ENCODE measurements at places on chromosomes 1 and 21.
A peak's percentile ranks its signal among the peaks of the same experiment; 100 is the strongest.

DNA sequence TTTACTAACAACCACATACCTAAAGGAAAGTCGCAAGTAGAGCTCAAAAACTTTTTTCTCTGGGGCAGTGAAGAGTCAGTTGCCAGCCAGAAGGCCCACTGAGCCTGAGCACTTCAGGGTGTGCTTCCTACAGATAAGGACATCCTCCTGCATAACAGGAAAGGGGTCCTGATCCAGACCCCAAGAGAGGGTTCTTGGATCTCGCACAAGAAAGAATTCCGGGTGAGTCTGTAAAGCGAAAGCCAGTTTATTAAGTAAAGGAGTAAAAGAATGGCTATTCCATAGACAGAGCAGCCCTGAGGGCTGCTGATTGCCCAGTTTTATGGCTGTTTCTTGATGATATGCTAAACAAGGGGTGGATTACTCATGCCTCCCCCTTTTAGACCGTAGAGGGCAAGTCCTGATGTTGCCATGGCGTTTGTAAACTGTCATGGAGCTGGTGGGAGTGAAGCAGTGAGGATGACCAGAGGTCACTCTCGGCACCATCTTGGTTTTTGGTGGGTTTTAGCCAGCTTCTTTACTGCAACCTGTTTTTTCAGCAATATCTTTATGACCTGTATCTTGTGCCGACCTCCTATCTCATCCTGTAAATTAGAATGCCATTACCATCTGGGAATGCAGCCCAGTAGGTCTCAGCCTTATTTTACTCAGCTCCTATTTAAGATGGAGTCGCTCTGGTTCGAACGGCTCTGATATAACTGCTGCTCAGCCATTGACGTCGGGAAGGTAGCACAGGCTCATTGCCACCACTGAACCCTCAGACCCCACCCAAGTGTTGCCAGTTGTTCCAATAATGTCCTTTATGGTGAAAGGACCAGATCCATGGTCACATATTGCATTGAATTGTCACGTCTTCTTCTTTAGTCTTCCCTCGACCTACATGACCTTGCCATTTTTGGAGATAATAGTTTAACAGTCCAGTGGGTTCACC lies 96.6 kb upstream of the ERRFI1 start:
- DNase-seq: no peak

DNA sequence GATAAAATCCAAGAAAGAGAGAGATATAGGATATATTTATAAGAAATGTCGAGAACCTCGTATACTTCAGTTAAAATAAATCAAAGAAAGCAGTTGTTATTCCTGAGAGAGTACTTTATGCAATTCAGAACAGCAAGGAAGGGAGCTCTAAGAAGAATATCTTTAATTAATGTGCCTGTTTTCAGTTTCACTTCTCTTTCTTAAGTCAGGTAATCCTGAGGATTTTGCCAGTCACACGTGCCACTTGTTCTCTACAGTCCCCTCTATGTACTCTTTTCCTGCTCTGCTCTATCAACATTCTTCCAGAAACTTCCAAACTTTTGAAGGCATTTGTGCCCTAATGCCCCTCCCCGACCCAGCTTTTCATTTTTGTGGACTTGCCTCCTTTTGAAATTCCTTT lies 211.9 kb downstream of the AKT3 start:
- DNase-seq: no peak

GRCh38 chr1:94606471-94606870 lies 64.9 kb upstream of the F3 start:
- DNase-seq: no peak

- DNase-seq: no peak
Measured at GRCh38 chr1:31926252-31926651, 11.9 kb downstream of the PTP4A2 start.

DNA sequence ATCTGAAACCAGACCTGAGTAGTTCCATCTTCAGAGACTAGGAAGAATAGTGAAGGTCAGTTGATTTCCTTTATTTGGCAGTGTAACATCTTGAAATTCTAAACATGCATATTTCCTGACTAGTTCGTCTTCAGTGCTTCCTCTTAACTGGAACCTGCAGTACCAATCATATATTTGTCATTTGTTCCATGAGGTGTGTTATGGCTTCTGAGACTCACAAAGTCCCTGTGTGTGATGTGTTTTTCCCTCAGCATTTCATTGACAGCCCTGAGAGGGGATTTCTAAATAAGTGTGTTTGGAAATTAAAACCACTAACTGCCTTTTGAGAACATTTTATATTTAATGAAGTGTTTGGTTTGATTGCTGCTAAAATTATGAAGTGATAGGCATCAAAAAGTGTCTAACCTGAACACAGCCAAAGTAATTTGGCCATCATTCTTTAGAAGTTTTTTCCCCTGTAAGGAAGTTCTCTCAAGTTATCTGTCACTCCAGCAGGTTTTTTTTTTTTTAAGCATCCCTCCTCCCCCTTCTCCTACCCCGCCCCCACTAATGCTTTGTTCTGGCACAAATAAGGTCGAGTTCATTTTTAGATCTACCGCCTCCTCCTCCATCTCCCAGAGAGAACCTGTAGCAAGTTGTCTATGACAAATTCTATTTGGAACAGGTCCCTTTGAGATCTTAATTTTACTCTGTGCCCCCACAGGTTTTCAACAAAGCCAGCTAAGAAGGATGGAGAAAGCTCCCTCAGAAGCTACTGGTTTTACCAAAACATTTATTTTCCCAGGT lies 61.4 kb downstream of the TMEM200B start:
- DNase-seq: no peak

DNA sequence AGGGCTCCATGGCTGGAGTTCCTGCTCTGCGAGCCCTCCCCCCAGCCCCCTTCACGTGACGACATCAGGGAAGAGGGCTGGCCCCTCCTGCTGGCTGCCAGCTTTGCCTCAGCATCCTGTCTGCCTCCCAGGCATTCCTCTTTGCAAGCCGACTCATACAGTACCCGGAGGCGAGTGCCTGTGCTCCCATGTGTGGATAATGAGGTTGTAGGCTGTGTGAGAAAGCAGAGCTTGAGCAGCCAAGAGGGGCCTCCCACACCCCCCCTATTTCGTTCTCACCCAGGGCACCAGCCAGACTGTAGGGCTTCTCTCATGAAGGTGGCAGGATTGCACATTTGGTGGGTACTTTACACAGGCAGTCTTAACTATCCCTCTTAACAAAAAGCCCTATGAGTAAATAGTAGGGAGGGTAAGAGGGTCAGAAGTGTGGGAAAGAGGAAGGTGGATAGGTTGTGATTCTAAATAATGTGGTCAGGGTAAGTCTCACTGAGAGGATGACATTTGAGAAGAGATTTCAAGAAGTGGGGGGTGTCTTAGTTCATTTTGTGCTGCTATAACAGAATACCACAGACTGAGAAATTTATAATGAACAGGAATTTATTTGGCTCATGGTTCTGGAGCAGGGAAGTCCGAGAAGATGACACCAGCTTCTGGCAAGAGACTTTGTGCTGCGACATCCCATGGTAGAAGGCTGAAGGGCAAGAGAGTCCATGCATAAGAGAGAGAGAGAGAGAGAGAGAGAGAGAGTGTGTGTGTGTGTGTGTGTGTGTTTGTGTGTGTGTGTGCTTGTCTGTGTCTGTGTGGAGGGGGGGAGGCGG lies 113.5 kb downstream of the OMA1 start:
- DNase-seq: peak; percentile 70

DNA sequence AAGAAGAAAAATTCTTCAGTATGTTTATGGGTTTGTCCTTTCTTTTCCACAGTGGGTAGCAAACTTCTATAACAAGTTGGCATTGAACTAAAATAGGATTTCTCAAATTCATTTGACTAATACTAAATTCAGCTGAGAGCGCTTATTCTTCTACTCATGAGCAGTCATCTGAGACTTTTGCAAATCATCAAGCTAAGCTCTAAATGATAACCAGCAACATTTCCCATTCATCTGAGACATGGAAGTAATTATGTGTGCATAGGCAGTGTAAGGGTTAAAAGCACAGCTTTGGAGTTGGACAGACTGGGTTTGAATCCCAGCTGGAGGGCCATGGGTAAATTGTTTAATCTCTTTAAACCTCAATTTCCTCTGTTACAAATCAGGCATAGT lies 18.3 kb upstream of the CNR2 start:
- no peak for DNase-seq

GRCh38 chr1:22418933-22419382 lies 32.7 kb upstream of the ZBTB40 start:
- DNase-seq: no peak

GRCh38 chr1:64745986-64746940 lies 1.4 kb downstream of the RAVER2 start:
- no peak for DNase-seq

- peak; percentile 66 for DNase-seq
Measured at GRCh38 chr1:113783254-113784103, 24.2 kb upstream of the PHTF1 start.

DNA sequence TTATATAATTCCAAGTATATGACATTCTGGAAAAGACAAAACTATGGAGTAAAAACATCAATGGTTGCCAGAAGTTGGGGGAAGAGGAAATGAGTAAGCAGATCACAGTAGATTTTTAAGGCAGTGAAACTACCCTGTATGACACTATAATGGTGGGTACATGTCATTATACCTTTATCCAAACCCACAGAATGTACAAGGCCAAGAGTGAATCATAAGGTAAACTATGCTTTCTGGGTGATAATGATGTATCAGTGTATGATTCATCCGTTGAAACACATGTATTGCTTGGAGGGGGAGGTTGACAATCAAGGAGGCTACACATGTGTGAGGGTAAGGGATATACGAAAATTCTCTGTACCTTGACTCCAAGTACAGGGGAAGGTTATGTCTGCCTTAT lies 862.7 kb downstream of the PLA2G4A start:
- no peak for DNase-seq

DNA sequence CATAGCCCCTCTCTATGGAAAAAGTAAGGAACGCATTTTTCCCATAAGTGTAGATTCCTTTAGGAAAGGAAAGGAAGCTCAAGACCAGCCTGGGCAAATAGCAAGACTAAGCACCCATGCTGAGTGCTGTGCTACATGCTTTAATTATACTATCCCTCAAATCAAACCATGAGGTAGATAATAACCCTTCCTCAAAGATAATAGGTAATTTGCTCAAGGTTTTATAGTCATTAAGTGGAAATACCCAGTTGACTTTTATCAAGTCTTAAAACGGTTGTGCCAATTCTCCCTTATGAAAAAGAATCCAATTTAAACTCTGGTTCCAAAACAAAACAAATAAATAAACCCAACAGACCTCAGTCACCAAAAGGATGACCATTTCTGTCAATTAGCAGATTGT lies 3.4 kb downstream of the KIAA0319L start:
- DNase-seq: no peak

DNA sequence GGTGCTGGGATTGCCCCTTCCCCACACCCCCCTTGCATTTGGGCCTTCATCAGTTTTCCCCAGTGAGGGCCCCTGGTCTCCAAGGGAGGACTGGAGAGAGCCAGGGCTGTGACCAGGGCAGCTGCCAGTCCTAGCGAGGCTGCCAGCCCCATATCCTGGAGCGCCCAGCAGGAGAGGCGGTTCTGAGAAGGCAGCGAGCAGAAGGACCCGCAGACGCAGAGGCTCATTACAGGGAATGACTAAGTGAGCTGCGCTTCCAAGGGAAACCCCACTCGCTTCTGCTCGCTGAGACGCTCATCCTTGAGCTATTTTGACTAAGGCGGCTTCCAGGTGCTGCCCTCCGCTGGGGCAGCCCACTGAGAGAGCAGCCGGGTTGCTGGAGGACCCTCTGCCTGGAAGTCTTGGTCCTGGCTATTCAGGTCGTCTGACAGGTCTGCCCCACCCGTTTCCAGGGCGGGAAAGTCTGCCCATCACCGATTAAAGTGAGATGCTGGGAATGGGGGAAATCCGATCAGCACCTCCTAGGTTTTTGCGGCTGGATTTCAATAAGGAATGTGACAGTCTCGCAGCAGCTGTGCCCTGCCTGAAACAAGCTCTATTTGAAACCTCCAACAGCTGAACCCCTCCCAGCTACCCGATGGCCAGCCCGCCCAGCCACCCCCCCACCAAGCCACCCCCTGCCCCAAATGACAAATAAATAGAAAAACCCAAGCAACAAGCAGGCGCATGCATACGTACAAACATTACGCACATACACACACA lies 2.8 kb downstream of the KCNN3 start:
- DNase-seq: peak; percentile 65

- no peak for DNase-seq
Measured at GRCh38 chr21:46250146-46250725, 21.7 kb upstream of the LSS start.

- no peak for DNase-seq
Measured at GRCh38 chr1:180255536-180256340, 25.7 kb downstream of the LHX4 start.

DNA sequence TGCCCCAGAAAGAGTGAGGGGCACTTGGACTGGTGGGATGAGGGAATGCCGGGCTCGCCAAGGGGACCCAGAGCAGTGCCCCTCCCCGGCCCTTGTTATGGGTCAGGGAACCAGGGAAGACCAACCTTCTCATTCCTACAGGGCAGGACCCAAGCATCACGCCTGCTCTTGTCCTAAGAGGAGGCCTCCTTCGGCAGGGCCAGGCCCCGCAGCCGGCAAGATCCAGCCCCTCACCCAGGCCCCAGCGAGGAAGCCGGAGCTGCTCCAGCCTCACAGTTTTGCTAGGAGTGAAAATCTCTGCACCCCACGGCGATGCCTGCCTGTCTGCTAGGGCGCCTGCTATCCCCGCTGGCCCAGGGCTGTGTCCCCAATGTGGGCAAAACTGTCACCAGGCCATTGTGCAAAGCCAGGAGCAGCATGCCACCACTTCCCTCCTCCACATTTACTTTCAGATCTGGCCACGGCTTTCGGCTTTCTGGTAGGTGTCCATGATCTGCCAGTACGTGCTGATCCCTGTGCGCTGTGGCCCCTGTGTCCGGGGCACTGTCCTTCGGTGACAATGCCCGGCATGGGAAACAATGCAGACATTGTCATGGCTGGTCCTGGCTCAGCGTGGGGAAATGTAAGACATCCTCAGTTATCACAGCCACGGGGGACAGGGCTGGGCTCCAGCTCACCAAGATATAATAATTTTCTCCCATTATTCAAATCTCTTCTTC lies 9.6 kb downstream of the ACTRT2 start:
- peak; percentile 85 for DNase-seq

GRCh38 chr1:201459775-201460174 lies 9.2 kb downstream of the PHLDA3 start:
- DNase-seq: no peak

- DNase-seq: no peak
Measured at GRCh38 chr1:158969166-158969565, 37.8 kb downstream of the PYHIN1 start.

Measured in Ammon's horn (tissue), 1 donor.